ENCODE measurements at places on chromosomes 4 and X.

GRCh38 chr4:83370640-83370906, 35.9 kb upstream of the HPSE start:
- DNase-seq: no peak

- DNase-seq: no peak
Measured at GRCh38 chr4:151473521-151474097, 64.6 kb downstream of the FHIP1A start.

- DNase-seq: no peak
Measured at GRCh38 chr4:8532245-8532781, 47.9 kb upstream of the GPR78 start.

GRCh38 chrX:43707812-43708548, 51.9 kb downstream of the MAOA start:
- DNase-seq: no peak

GRCh38 chrX:150546711-150547153, 21.7 kb upstream of the MTM1 start:
- DNase-seq: no peak

GRCh38 chr4:40629401-40630334, at the start of gene RBM47:
Gene RBM47 (minus strand): TSS chr4:40629864. CDS start chr4:40438893, 190,971 bp downstream.
- DNase-seq: peak; percentile 78

DNA sequence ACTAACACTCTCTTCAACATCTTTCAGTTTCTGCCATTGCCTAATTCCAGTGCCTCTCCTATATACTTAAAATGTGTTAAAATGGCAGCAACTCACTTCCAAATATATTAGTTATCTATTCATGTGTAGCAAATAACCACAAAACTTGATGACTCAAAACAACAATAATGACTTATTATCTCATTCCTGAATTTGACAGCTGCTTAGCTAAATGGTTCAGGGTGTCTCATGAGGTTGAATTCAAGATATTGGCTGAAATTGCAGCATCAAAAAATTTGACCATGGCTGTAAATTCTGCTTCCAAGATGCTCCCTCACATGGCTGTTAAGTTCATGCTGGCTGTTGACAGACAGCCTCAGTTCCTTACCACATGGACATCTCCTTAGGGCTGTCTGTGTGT, 25.3 kb downstream of the PITX2 start:
- DNase-seq: no peak

DNA sequence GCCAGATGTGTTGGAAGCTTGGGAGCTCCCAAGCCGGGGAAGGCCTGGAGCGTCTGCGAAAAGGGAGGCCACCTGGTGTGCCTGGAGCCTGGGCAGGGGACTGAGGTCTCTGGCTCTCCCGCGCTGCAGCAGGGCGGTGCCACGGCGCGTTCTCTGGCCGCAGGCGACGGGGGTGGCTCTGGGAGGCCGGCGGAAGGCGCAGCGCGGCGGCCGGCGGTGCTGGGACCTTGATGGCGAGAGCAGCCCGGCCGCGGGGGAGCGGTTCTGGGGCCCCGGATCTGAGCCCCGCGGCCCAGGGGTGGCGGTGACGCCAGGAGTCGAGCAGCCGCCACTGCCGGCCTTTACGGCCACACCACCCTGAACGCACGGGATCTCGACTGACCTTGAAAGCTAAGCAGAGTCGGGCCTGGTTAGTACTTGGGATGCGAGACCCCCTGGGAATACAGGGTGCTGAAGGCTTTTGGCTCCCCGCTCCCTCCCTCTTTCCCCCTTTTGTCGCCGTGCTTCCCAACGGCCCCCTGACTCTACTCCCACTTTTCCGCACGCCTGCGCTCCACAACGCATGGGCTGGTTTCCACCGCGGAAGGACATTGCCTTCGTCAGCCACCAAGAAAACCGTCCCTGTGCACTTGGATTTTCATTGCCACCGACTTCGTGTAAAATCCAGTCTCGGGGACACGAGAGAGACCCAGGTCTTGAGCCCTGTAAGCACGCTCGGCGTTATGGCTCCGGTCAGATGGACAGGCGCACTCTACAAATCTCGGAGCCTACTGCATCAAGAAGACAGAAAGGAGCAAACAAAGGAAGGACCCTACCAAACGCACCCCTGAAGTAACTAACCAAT, 9.5 kb downstream of the FRG2 start:
- peak; percentile 39 for DNase-seq

GRCh38 chr4:169229571-169230028, 41.2 kb downstream of the SH3RF1 start:
- DNase-seq: no peak

DNA sequence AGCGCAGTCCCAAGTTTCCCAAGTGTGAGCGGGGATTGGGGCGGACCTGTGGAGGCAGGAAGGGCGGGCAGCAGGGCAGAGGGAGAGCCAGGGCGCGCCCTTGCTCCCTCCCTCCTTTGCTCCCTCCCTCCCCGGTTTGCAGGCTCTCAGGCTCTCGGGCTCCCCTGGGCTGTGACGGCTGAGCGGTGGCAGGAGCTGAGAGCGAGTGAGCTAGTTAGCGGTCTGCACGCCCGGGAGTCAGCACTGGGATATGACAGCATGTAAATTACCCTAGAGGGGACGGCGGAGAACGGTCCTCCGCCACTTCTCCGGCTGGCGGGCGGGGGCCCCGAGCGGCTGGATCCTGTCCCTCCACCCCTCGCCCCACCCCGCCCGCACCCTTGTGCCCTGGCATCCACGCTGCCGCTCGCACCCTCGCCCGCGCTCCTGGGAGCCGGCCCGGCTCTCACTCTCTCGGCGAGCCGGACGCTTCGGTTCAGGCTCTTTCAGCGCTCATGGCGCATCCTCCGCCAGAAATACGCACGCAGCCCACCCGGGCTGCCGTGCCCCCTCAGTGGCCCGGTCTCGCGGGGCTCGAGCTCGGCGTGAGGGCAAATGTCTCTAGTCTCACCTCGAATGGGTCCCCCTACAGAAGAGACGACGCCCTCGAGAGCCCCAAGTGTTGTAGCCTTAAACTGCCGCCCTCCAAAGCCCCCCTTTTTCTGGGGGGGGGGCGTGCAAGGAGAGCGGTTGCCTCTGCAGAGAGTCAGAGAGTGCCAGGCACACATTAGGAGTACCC, at the start of gene TSC22D3:
TSS of gene TSC22D3 (minus strand) at position 54 of the 778 bp plus-strand sequence. CDS start 368 bp downstream, outside the sequence.
- peak; percentile 87 for DNase-seq

DNA sequence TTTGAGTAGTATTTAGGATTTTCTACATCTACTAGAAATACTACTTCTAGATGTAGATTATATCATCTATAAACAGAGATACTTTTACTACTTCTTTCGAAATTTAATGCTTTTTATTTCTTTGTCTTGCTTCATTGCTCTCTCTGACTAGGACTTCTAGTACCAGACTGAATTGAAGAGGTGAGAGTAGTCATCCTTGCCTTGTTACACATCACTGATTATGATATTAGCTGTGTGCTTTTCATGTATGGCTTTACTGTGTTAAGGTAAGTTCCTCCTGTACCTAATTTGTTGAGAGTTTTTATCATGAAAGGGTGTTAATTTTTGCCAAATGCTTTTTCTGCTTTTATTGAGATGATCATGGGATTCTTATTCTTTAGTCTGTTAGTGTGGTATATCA, 19.6 kb upstream of the IL2 start:
- no peak for DNase-seq

DNA sequence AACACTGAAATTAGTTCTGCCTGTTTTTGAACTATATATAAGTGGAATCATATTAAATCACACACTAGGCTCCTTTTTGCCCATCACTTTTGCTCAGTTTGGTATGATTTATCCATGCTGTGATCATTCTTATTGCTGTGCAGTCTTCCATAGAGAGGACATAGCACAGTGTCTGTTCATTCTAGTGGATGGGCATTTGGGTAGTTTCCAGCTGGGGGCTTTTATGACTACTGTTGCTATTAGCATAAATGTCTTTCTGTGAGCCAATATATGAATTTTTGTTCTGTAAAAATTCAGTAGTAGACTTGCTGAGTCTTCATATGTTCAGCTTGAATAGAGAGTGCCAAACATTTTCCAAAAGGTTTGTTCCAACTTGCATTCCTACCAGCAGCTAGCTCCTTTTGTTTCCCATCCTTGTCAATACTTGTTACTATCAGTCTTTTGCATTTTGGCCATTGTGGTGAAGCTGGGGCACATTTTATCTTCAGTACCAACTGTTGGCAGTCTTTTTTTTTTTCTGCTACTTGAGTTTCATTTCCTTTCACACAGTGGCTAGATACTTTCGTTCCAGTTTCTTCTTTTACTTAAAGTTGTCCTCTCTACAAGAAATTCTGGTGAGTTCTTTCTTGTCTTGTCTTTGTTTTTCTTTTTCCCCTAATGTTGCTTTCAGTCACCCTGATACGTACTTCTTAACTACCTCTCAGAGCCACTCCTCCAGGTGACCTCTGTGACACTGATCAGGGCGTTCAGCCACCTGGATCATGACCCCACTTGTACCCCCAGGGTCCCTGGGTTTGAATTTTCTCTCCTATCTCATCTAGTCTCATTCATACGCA, 87.0 kb downstream of the ANXA3 start:
- DNase-seq: no peak

- peak; percentile 42 for DNase-seq
Measured at GRCh38 chr4:109275066-109275745, 27.3 kb downstream of the COL25A1 start.

GRCh38 chr4:179552131-179552530, 2109.9 kb upstream of the AGA start:
- no peak for DNase-seq

DNA sequence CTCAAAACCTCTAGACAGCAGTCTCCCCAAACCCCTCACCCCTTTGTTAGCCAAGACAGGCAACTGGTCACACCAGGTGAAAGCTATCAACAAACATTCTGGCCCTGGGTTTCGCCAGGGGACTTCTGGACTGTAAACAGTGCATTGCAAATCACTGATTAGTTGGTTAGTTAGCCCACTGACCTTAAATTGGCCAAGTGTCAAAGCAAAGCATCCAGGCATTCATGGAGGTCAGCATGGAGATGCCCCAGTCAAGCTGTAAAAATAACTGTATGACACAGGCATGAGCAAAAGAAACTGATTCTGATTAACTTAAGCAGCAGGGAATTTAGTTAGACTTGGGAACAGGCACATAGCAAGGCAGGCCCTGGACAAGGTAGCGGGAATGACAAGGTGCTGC, 156.0 kb upstream of the TTC29 start:
- DNase-seq: no peak

- DNase-seq: no peak
Measured at GRCh38 chr4:14309431-14309830, 681.9 kb upstream of the BOD1L1 start.
